ENCODE measurements at places on chromosomes 12 and 14.

DNA sequence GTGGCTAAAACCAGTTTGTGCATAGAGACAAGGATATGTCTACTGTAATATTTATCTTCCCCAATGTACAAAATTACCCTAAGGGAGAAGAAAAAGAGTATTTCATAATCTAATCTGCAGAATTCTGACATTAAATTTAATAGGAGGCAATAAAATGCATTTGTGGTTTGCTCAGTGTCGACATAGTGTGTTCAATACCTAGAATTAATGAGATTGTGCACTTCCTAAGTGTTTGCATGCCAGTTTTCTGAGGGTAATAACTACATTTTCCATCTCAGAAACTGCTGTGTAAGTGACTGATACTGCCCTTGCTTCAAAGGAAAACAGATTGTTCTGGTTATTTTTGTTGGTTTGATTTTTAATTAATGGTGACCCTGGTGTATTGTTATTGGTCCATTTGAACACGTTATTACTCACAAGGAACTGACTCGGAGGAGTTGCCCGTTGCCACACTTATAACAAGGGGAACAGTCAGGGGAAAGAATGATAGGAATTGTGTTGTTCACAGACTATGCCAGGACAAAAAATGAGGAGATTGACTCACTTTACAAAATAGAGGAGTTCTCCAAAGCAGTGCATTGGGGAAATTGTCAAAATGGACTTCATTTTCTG lies 960.3 kb upstream of the TMEM132C start:
- DNase-seq: peak; percentile 22

- DNase-seq: peak; percentile 73
These were observed 415.0 kb upstream of the FBXO33 start for GRCh38 chr14:39847194-39847593.

DNA sequence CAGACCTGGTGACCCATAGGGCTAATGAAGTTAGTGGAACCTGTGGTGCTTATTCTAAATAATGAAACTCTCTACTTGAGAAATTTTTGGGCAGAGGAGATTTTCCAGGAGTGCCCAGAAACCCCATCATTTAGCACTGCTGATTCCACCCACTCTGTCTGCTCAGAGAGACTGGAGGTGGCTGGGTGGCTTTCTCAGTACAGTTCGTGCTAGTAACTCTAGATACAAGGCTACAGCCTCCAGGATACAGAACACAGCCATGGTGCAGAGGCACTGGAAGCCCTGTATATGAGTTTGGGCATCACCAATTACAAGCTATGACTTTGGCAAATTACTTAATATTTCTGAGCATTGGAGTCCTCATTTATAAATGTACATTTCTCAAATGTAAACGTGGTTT lies 32.4 kb downstream of the CCDC177 start:
- no peak for DNase-seq

DNA sequence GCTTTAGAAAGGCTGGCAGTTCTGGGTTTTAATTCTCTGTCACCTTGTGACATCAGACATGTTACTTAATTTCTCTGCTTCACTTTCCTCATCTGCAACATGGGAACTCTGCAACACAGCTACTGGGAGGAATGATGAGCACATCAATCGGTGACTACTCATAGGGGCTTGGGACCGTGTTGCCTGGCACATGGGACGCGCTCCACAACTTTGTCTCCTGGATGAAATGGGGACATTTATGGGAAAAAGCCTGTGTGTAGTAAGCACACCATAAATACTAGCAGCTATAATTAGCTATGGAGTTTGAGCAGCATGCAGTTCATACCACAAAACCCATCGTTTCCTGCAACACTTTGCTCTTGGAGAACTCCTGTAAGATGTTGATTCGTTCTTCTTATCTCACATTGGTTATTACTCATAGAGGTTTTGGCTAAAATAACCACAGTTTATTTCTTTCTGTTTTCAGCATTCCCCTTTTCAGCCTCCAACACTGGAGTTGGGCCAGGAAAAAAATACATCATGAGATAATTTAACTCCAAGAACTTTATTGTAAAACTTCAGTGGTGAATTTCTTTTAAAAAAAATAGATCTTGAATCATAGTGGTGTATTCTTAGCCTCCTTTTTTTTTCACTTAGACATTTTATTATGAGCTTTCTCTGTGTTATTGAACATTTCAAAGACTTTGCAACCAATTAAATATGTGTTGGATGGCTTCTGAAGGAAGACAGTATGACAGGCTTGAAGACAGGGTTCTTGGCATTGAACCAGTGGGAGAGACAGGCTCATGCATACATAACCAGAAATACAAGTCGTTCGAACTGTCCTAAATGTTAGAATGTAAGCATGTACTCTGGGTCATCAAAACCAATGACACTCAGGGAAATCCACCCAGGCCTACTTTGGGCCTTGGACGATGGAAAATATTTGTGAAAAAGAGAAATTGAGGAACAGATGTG lies 72.7 kb downstream of the RIN3 start:
- peak; percentile 44 for DNase-seq

GRCh38 chr14:101824339-101824727 lies 62.8 kb downstream of the PPP2R5C start:
- peak; percentile 62 for DNase-seq

DNA sequence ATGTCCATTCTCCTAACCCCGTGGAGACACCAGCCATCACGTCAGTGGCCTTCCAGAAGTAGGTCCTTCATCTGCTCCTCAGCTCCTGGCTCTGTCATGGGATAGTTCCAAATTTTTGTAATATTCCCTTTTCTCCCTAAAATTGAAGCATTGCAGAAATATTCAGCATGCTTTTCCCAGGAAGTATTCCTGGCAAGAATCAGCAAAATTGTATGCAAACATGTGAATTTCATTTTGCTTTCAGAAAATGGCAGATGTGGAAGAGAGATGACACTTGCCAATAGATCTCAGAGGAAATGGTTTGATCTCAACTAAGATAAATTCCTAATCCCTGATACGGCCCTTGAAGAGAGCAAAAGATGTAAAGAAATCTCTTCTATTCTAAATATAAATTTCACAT lies 298.9 kb downstream of the ITPR2 start:
- no peak for DNase-seq

GRCh38 chr12:26116829-26117715 lies 7.8 kb downstream of the BHLHE41 start:
- no peak for DNase-seq

GRCh38 chr14:79037593-79037992 lies 867.4 kb downstream of the NRXN3 start:
- DNase-seq: no peak

DNA sequence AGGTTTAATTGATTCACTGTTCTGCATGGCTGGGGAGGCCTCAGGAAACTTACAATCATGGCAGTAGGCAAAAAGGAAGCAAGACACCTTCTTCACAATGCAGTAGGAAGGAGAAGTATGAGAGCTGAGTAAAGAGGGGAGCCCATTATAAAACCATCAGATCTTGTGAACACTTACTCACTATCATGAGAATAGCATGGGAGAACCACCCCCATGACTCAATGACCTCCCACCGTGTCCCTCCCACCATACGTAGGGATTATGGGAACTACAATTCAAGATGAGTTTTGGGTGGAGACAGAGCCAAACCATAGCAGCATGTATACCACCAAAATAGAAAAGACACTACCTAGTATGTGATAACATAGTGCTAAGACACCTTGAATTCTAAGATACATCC lies 2.9 kb upstream of the HMGA2 start:
- DNase-seq: peak; percentile 18

- no peak for DNase-seq
These were observed 22.3 kb upstream of the CATSPERB start for GRCh38 chr14:91754185-91754584.

DNA sequence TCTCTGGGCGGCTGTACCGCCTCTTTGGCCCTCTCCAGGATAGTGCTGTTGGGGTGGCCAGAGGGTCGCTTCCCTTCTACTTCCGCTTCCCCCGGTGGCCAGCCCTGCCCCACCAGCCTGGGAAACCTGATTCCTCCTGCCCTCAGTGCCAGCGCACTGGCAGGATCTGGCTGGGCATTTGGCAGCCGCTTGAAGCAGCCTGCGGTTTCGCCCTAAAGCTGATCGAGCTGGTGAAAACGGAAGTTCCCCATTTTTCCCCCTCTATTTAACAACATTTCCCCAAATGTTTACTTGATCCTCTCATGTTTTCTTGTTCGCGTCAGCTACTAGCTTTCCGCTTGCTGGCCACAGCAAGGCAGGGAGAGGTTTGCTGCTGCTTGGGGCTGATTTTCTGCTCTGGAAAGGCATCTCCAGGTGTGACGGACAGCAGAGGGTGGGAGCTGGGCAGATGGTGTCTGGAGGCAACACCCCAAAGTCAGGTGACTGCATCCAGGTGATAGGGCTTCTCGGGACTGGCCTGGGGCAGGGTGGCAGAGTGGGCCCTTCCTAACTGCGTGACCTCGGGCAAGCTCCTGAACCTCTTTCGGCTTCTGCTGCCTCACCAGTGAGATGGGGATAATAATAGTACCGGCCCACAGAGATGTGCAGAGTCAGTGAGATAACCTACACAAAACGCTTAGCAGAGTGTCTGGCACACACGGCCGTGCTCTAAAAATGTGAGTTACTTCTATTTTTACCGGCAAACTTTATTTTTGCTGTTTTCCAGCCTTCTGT lies 53.1 kb downstream of the TSPAN9 start:
- DNase-seq: peak; percentile 38

DNA sequence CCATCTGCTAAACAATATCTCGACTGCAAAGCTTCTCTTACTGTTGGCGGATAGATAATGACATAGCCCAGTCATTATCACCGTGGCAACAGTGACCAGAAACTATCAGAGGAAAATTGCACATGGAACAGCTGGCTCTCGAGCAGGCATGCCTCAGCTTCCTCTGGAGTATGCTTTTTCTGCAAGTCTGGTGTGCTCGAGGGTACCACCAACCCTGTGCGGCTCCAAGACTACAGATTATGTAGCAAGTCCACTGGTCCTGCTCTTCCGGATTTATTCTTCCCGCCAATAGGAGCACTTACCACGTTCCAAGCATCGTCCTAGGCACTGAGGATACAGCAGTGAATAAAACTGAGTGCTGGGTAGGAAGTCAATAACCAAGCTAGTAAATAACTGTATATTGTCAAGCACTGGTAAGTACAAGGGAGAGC lies 1.4 kb upstream of the GLRX5 start:
- peak; percentile 42 for DNase-seq

DNA sequence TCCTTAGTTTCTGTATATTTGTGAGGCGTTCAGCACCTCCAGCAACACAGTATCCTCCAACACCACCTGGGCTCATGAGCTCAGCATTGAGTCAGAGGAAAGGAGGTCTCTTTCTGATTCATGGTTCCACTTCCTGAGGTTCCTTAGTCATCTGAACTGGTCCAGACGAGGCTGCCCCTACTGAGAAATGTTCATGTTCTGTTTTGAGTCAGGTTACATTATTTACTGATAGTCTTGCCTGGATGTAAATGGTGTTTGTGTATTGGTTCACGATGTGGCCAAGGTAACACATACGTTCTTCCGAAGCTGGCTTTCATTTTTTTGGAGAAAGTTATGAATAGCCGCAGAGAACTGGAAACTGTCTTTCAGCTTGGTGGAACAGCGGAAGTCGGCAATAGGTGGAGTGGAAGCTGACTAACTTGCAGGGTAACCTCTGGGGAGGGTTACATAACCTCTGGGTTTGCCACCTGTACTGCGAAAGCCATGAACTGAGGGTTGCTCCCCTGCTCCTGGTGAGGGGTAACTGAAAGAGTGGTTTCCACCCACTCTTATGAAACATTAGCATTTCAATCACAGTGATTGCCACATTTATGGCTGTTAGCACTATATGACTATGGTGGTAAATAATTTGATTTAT lies 42.2 kb upstream of the MANSC4 start:
- peak; percentile 91 for DNase-seq

- peak; percentile 37 for DNase-seq
These were observed 12.8 kb downstream of the CFAP73 start for GRCh38 chr12:113162102-113163029.

- peak; percentile 2 for DNase-seq
These were observed 27.6 kb downstream of the WASHC3 start for GRCh38 chr12:102033991-102034745.

- no peak for DNase-seq
These were observed 3.2 kb downstream of the TDRD9 start for GRCh38 chr14:103931422-103931821.

DNA sequence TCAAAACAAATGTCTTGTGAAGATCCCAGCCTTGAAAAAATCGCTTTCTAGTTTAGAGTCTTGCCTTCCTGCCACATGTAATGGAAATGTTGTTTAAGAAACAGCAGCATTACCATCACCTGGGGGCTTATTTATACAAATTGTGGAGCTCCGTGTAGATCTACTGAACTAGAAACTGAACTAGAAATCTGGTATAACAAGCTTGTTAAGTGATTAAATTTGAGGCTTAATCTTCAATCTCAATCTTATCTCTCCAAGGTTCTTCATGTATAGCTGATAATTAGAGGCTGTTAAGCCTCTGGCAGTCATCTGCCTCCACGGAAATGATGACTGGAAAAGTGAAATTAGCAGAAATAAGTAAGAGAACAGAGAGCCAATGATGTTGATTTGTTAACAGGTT lies 92.0 kb upstream of the FGD4 start:
- no peak for DNase-seq

DNA sequence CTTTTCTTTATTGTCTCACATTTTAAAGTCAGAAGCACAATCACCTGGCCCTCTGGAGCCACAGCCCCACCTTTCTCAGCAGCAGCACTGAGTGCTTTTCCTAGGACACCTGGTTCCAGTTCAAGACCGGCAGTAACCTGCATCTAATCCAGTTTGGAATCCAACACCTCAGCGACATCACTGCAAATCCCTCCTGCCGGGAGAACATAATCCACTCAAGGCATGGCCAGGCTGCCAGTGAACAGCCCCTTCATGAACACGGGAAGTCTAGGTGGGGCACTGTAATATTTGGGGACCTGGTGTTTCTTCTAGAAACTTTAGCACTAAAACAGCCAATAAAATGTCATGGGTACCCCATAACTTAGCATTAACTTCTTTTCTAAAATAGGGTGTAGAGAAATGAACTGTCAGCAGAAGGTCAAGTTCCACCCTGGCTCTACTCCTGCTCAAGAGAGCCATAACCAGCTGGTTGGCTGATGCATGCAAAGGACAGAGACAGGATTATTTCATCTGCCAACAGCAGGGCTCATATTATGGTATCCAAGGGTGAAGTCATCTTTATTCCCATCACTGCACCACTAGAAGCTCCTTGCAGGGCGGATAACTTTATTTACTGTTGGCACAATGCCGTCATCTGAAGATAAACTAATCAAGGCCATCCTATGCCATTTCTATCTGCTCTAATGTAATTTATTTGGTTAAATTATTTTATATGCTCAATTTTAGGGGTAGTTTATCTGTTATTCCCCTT lies 76.7 kb downstream of the TTC7B start:
- DNase-seq: no peak
